ENCODE measurements at places on chromosomes 4 and X.

DNA sequence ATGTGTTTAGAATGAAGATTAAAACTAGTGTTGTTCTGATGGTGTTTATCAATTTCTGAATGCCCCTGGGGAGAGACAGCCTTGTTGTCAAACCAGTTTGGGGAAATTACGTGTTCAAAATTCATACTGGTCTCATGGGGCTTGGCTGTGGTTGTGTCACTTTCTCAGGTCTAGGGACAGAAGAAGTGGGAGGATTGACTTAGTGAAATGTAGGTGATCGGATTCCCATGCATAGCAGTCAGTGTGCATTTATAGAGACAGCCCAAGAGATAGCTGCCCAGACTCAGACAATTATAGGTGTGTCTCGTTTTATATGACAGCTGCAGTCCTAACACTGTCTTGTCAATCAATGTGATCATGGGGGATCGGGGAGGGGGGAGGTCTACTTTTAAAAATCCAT lies 94.4 kb upstream of the CLCN4 start:
- no peak for DNase-seq

DNA sequence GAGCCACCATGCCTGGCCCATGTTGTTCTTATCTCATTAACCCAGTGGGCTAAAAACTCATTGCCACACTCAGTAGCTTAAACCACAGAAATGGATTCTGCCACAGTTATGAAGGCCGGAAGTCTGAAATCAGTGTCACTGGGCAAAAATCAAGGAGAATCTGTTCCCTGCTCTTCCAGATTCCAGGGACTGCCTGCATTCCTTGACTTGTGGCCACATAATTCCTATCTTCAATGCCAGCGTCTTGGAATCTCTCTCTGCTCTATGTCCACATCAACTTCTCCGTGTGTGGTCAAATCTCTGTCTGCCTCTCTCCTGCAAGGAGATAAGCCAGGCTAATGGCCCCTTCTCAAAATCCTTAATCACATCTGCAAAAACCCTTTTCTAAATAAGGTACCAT lies 4.1 kb upstream of the WFS1 start:
- DNase-seq: no peak

DNA sequence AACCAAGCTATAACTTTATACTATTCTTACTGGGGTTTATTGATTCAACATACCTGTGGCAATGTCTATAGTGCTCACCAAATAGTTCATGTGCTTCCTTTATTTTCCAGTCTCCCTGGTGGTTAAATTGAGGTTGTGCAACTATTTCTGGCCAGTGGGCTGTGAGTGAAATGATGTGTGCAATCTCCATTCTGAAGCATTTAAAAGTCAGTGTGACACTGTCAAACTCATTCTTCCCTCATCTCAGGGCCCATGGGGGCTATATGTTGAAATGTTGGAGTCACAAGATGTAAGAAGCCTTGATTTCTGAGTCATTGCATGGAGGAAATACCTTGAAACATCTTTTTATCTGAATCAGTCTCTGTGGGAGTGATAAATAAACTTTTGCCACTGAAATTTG lies 414.3 kb upstream of the RPS6KA3 start:
- no peak for DNase-seq

DNA sequence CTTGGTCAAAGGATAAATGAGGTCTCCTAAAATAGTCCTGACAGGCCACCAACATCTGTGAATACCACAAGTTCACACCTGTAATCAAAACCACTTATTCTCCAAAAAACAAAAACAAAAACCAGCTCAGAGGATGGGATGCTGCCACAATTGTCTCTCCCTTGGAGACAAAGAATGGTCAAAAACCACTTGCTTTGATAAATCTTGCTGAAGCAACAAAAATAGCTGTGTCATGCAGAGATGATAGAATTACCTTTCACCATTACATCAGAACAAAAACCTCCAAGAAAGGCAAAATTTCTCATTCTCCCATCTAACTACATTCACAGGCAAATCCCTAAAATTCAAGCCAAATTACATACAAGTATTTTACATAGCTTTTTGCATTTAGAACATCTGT lies 180.4 kb downstream of the MAML3 start:
- DNase-seq: no peak

DNA sequence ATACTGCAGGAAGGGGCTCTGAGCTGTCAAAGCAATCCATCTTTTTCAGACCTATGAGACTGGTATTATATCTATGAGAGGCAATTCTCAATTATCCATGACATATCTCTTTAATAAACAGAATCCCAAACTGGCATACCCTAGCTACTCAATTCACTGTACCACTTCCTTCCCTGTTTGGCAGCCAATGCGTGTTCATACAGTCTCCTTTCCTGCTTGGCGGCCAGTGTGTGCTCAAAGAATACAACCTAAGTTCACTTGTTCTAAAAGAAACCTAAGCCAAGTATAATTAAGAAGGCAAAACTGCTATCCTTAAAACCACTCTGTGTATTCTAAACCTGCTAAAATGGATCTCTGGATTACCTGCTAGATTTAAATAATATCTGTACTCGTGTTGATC lies 38.3 kb downstream of the ARHGEF9 start:
- DNase-seq: no peak

GRCh38 chrX:132776486-132777210 lies 181.8 kb downstream of the HS6ST2 start:
- DNase-seq: no peak

GRCh38 chr4:4752025-4752424 lies 107.4 kb upstream of the MSX1 start:
- no peak for DNase-seq

GRCh38 chr4:111793433-111794091 lies 351.7 kb upstream of the FAM241A start:
- no peak for DNase-seq

GRCh38 chr4:181659202-181659601 lies 584.0 kb upstream of the TENM3 start:
- no peak for DNase-seq

GRCh38 chrX:106711375-106711774 lies 15.1 kb upstream of the RNF128 start:
- no peak for DNase-seq

DNA sequence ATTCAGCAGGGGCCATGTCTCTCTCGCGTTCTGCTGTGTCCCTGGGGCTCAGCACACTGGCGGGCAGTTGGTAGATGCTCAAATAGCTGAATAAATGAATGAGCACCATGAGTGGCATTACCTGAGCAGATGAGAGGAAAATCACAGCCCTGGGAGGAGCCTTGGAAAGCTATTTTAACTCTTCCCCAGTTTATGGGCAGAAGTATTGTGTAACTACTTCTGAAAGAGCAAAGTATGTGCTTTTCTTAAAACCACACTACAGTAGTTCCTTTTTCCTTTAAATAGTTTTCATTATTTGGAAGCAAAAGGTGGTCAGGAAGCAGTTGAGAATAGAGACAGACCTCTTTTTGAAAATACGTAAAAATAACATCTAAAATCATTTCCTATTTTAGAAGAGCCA lies 3.0 kb upstream of the PLAC1 start:
- no peak for DNase-seq

- no peak for DNase-seq
Observed at GRCh38 chr4:11954093-11954492, 525.4 kb upstream of the HS3ST1 start.

- DNase-seq: peak; percentile 3
Observed at GRCh38 chr4:18593297-18594002, 571.9 kb upstream of the LCORL start.

DNA sequence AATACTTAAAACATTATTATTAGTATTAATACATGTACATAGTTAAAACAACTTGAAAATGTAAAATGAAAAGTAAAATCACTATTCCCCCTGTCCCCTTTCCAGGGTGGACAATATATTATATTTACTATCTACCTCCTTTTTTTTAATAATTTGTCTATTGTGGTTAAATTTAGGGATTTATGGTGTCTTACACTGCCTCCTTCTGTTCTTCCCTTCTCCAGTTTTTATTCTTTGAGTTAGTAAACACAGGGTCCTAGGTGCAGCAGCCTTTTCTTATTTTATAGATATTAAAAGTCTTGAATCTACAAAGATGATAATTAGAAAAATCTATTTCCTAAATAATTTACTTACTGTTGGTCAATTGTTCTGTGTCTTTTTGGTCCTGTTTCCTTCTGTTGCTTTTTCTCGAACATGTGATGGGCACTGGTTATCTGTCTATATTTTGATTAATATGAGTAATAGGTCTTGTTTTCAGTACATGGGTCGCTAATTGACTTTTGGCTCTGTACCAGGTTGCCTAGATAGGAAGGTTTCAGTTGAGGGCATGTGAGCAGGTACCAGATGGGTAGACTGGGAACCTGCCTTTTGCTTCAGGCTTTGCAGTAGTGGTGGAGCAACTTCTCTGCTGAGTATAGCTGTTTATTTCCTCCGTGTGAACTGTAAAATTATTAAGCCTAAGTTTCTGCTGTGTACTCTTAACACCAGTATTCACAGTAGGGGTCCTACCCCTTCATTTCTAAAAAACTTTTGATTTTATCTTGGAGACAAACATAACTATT lies 1.1 kb downstream of the NUDT9 start:
- DNase-seq: no peak

- no peak for DNase-seq
Observed at GRCh38 chr4:155444721-155445120, 68.0 kb upstream of the MAP9 start.

DNA sequence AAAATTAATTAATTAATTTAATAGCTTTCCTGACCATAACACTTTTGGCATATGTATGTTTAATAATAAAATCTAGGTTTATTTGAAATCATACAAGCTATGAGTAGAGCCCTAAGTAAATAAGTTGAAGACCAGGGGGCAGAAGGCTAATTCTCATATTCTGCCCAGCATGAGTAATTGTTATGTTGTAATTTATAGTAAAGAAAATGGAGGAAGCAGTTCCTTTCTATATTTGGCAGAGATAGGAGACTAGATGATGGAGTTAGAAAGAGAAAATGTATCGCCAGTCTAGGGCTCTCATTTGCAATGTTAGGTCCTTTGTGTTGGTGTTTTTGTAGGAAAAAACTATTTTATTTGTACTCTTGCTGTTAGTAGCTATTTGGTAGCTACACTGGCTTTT lies 89.1 kb downstream of the FNIP2 start:
- DNase-seq: no peak

- DNase-seq: no peak
Observed at GRCh38 chr4:151067316-151067970, 32.0 kb upstream of the RPS3A start.

GRCh38 chr4:15703439-15703838 lies 574 bp downstream of the BST1 start:
- DNase-seq: no peak

DNA sequence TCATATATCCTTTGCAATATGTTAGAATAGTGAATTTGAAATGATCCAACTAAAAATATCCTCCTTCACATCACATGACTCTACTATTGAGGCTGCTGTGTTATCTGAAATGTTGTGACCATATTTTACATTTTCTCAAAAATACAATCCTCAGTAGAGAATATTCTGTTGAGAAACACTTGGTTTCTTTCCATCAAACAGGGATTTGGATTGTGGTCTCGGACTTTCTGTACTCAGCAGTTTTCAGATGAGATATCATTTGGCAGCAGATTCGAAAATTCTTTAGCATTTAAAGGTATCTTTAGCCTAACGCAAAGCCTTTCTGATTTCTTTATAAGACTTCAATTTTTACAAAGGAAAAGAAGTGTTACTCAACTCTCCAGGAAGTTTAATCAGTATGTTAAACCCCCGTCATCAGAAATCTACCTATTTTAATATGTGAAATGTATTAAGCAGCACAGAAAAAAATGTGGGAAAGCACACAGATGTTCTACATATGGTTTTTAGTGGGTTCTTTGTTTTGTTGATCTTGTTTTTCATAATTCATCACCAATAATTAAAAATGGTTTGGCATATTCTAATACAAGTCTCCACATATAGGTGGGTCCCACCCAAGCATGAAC lies 55.4 kb upstream of the ANXA3 start:
- no peak for DNase-seq

DNA sequence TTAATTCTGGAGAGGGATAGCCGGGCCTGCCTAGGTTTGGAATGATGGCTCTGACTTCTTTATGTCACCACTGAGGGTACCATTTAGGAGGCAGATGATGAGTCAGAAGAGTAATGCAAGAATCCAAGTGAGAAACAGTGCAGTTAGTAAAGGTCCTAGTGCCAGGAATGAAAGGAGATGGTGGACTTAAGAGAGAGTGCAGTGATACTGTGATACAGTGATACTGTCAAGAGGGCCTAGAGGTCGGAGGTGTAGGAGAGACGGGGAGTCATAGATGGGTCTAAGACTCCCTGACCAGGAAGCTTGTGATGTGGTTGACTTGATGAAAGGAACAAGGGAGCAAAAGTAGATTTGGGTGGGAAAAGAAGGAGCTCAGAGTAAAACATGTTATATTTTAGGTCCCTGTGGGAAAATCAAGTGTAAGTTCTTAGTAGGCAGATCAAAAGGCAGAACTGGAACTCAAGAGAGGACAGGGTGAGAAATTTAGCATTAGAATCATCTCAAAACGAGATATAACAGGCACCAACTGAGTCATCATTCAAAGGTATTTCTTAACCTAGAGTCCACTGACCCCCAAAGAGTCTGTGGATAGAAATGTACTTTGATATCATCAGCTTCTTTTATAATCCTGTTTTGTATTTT lies 85.0 kb downstream of the NFKB1 start:
- DNase-seq: no peak

GRCh38 chr4:186659935-186660334 lies 63.7 kb downstream of the FAT1 start:
- DNase-seq: no peak

DNA sequence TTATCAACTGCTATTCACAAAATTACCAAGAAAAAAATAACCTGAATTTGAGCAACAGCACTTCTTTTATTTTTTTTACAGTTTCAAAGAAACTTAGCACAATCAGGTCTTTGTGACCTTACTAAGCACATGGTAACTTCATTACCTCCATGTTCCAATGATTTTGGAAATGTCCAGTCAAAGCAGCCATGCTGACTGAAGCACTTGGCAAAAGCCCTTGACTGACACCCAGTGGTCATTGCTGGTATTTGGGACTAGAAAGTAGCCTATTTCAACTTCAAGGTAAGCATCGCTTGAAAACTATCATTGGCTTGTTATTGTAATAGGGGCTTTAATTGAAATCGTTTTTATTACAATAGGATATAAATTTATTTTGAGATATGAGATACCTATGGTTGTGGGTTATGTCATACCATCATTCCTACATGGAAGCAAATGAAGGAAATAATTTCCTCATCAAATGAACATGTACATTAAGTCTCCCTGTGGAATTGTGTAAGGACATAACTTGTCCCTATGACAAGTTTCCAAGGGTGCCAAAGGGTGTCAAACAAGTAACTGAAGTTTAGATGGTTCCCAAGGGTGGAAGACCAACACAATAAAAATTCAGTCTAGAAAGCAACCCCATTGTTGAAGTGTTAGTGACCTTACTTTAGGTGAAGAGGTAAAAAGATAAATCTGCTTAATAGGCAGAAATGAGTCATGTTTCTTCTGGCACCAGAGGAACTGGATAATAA lies 15.2 kb upstream of the ANXA10 start:
- no peak for DNase-seq

GRCh38 chr4:2497931-2498330 lies 29.0 kb downstream of the RNF4 start:
- DNase-seq: no peak
